Stimulated activated CD8-positive, alpha-beta memory T cell treated with anti-CD3 and anti-CD28 coated beads, Interleukin-4, amount 100 ng/mL, for 1 hour (primary cell): ENCODE measurements at places on chromosomes 2 and 18.

DNA sequence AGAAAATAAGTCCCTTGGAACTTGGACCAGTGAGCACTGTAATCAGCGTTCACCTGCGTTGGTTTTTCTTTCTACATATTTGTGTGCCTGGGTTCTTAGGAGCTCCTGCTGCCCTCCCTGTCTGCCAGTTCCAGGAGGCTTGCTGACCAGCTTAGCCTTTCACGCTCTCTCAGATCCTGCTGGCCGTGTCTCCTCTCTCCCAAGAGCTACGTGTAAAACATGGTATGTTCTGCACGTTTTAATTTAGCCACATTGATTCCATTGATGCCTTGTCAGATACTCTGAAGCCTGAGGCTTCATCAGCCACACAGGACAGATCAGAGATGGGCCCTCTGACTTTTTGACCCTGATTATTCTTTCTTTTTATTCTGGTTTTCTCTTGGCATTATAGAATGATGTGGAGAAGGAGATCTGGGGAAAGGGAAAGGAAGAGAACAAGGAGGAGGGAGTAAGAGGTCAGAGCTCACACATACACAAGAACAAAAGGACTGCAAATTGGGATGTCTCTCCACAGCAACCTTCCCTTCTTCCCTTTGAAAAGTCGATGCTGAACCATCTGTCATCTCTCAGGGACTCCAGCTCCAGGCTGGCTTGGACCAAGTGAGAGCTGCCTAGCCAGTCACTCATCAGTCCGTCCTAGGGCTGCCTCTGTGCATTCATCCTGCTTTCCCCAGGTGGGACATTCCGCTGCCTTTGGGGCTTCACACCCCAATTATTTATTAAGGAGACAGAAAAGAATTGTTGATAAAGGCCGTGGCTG is 152.8 kb downstream of the PIK3C3 start:
- no peak for DNase-seq

DNA sequence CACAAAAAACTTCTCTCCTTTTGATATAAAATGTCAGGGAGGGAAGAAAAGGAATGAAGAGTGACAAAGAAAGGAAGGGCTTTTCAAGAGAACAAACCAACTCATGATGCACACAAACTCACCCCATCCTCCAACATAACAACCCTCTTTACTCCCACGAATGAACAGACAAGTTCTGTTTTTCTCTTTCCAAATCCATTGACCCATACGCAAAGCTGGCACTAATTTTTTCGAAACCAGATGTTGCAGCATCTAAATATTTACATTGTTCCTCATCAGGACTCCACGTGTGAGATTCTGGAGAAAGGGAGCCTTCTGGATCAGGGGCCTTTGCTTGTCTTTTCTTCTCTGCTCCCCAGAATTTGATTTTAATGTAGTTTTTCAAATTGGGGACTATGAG is 143.3 kb upstream of the BCL2L11 start:
- DNase-seq, result no peak

DNA sequence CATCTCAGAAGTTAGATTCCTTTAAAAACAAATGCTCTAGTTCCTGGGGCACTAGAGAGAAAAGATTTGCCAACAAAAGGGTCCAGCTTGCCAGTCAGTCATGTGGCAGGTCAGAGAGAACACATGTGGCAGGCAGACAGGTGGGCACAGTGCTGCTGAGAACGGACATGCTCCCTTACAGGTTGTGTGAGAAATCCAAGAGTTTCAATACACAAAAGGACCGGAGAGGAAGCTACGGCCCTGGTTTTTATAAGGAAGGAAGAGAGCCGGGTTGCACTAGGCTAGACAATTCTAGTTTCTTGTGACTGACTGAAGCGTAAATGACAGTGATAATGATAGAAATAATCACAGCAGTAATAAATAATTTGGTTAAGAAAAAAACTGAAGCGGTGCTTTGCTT is 18.3 kb downstream of the CDC42EP3 start:
- no peak for DNase-seq

DNA sequence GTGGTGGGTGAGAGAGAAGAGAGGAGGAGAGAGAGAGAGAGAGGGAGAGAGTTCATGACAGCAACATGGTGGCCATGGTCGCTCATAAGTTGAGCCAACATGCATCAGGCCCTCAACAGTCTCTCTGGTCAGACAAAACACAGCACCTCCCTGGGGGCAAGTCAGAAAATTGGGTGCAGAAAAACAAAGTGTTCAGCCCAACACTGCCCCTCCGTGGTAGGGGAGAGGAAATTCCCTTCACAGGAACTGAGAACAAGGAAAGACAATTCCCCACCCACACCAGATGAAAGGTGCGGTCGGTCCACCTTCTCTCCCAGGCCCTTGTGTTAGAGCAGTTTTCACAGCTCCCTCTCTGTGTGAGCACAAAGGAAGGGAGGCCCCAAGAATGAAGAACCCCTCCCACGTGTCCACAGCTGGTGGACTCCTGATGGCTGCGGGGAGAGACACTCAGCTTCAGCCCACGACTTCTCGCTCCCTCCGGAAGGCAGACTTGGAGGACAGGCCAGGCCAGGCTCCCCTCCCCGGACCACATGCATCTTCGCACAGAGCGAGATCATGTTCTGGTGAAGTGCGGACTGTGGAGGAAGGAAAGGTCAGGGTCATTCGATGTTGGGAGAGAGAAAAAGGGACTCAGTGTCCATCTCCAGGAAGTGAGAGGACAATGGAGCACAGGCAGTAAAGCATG is 181.7 kb downstream of the ANAPC1 start:
- peak; percentile 10 for DNase-seq

DNA sequence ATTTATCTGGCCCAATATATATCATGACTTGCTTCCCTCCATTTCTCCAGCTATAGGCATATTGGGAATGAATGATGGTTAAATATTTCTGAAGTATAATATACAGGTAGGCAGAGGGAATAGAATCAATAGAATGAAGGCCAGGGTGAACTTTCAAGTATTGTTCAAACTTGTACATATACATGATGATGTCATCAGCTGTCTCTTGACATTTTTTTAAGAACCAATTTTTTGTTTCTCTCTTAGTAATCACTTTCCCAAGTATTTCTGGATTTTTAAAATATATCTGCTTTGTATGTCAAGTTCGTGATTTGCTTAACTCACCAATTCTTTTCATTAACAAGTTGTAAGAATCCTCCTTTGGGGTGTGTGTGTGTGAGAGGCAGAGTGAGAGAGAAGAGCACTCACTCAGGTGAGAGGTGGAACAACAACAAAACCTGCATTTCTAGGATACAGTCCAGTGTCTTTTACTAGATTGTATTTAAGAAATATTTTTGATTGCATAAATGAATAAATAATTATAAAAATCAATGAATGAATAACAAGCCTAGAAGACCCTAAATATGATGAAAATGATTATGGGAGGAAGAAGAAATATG is 1239.1 kb downstream of the LRP1B start:
- DNase-seq, result no peak

DNA sequence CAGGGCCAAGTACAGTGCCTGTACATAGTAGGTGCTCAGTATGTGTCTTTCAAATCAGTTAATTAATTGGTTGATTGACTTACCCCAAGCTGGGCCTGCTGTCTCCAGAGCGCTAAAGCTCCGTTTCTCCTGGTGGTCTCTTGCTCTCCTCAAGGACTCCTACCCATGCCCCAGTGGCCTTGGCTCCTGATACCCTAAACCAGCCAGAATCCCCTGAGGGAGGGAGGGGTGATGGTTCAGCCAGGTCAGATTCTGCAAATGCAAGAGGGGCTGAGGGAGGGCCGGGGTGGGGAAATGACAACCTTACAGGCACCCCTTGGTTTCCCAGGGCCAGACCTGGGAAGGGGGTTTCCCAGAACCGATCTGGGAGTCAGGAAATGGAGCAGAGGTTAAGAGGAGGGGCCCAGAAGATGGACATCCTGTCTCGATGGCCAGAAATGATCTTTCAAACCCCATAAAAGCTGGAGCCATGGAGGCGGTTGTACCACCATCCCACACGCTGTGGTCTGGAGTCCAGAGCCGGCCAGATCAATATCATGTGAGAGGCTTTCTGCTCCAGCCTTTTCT is 209.1 kb downstream of the TNS1 start:
- no peak for DNase-seq

DNA sequence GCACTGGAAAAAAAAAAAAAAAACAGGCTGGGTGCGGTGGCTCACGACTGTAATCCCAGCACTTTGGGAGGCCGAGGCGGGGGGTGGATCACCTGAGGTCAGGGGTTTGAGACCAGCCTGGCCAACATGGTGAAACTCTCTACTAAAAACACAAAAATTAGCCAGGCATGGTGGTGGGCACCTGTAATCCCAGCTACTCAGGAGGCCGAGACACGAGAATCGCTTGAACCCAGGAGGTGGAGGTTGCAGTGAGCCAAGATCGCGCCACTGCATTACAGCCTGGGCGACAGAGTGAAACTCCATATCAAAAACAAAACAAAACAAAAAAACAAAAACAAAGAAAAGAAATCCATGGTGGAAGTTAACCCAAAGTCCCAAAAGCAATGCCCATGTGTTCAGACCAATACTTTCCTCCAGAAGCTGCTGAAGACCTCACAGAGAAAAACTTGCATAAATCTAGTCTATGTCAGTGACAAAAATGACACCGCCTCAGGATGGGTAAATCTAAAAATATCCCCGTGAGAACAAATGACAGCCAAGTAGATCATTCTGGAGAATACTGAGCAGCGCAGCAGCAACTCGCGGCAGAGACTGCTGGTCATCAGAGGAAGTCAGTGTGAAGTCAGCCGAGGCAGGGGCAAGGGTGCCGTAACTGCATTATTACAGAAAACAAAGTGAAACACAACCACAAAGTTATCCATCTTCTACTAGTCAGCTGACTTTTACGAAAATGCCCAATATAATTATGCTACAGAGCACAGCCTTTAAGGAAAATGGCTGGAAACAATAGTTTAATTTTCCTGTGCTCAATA is 41.0 kb downstream of the LPIN2 start:
- no peak for DNase-seq

DNA sequence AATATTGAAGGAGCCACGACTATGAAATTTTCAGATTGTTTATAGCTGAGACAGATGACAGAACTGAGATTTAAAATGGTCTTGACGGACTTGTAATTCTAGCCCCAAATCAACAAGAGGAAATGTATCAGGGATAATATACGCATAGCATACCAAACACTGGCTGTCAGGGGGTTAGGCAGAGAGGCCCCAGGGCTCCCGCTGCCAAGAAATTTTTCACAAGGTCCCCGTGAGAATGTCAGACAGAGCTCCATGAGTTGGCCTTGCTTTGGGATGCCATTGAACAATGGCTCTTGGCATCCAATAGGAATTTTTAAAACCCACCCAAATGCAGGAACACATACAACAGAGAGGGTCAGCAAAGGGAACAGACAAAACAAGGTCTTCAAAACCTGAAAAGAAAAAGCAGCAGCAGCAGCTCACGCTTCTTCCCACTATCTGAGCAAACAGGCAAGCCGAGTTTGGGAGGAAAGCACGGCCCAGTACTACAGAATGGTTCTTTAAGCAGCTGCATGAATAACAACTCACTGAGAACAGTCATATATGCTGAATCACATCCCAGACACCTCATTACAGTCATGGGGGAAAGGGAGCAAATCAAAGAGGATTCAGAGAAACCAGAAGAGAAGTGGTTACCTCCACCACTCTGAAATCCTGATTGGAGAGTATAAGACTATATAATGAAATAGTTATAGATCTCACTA is 445.6 kb downstream of the RND3 start:
- no peak for DNase-seq
